ENCODE measurements at places on chromosomes 2 and 18.

- no peak for DNase-seq
Observed at GRCh38 chr2:170375192-170375591, 197.2 kb downstream of the MYO3B start.

DNA sequence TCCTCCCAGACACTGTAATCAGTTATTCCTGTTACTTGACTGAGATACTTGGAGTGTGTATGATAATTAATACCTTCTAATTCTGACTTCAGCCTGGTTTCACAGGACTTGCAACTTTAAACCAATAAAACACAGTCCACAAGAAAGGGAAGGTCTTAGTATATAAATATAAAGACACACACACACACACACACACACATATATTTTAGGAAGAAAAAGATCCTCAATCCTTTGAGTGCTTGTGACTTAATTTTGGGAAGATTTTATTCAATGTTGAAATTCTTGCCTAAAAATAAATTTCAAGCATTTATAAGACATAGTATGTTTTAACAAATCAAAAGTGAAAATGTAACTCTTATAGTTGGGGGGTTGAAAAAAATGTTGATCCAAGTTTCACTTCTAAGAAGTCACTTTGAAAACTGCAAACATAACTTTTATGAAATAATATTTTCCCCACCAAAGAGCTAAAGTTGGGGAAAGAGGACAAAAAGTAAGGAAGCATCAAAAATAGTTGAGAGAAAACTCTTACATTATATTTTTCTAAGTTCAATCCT is 824 bp upstream of the VPS54 start:
- DNase-seq: no peak

GRCh38 chr2:49241501-49241900 is 87.2 kb upstream of the FSHR start:
- DNase-seq: no peak

GRCh38 chr2:149420053-149420963 is 89.9 kb downstream of the LYPD6 start:
- DNase-seq: no peak

- no peak for DNase-seq
Observed at GRCh38 chr18:60746919-60747318, 374.3 kb upstream of the MC4R start.

- DNase-seq: no peak
Observed at GRCh38 chr18:34467058-34467457, 242.3 kb upstream of the NOL4 start.

DNA sequence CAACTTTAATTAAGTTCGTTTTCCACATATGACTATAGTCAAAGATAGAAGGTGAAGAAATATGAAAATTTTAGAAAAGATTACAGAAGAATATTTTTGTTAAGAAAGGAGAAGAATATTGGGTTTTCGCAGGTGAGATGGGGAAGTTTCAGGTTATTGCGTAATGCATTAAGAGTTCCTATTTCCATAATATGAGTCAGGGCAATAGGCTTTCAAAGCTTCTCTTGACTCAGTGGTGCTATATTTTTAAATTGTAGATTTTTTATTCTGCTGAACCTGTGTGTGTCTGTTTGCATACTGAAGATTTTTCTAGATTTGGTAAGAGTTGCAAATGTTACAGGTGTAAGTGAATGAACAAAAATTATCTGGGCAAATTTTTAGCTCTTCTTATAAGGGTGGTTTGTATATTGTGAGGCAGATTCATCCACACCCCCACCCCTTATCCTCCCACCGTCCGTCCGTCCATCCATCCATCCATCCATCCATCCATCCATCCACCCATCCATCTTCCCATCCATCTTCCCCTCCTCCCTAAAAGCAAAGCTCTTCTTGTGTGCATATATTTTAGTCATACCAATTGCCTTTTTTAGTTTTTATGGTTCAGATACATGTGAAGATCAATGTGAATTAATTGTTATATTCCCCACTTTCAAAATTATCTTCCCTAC is 69.6 kb downstream of the MYO1B start:
- DNase-seq: no peak

- DNase-seq: peak; percentile 94
Observed at GRCh38 chr18:63604791-63605567, 17.8 kb downstream of the SERPINB13 start.

GRCh38 chr2:29697181-29697580 is 224.2 kb downstream of the ALK start:
- DNase-seq: no peak

DNA sequence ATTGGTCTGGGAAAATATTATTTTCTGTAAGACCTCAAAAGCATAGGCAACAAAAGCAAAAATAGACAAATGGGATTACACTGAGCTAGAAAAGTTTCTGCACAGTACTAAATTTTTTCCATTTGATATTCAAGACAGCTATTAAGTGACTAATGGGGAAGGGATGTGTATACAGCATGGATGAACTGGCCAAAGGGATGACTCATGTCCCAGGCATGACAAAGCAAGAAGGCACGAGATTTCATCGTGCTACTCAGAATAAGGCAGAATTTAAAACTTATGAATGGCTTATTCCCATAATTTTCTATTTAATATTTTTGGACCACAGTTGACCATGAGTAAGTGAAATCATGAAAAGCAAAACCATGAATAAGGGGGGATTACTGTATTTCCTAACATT is 1250.1 kb upstream of the GYPC start:
- no peak for DNase-seq

GRCh38 chr2:147002256-147002655 is 842.6 kb upstream of the ACVR2A start:
- DNase-seq: peak; percentile 91

DNA sequence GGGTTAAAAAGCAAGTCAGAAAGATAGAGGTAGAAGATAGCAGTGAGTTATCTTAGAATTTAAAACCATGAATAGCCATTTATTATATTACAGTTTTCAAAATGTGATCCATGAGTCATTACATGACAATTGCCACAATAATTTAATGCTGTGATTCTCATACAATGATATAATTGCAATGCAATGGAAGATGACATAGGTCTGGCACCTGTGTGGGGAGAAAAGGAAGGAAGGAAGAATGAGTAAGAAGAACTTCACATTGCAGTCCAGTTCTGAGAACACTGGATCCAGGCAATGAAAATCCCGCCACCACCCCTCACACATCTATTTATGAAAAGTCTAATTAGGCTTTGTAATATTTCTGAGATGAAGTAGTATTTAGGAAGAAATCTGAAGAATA is 738.1 kb upstream of the LINC00305 start:
- DNase-seq: no peak

GRCh38 chr2:119486886-119487285 is 37.4 kb downstream of the SCTR start:
- DNase-seq: no peak

DNA sequence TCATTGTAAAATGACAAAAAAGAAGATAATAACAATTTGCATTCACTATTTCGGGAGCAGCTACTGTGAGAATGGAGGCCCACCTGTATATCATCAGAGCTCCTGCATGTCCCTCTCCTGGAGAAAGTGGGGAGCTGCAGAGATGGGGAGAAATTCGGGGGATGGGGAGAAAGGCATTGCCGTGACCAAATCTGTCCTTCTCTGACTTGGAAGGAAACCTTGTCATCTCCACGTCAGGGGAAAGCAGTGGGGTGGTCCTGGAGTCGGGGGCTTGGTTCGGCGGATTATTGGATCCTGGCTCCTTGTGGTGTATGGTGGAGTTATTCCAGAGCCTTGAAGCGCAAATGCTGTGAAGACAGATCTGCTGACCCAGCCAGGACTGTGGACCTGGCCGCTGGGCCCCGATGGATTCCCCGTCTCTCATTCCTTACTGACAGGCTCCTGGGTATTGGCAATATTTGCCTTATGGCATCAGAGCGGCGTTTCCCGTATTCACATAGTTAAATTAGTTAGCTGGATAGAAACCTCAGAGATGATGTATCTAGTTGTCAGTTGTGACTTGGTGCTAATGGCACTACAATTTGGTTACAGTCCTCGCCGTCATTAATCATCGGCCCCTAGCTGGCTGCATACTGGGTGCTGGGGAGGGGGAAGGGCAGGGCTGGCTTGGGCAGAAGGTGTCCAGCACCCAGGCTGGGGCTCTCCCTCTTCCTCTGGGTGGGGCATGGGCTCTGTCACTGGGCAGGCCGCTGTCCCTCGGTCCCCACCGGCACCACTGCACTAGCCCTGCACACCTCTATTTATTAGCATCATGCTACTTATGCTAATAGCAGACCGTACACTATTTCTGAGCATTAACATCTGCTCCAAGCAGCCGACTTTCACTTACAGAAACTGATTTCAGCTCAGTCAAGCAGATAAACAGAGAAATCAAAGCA is 31.7 kb downstream of the CELF4 start:
- no peak for DNase-seq

DNA sequence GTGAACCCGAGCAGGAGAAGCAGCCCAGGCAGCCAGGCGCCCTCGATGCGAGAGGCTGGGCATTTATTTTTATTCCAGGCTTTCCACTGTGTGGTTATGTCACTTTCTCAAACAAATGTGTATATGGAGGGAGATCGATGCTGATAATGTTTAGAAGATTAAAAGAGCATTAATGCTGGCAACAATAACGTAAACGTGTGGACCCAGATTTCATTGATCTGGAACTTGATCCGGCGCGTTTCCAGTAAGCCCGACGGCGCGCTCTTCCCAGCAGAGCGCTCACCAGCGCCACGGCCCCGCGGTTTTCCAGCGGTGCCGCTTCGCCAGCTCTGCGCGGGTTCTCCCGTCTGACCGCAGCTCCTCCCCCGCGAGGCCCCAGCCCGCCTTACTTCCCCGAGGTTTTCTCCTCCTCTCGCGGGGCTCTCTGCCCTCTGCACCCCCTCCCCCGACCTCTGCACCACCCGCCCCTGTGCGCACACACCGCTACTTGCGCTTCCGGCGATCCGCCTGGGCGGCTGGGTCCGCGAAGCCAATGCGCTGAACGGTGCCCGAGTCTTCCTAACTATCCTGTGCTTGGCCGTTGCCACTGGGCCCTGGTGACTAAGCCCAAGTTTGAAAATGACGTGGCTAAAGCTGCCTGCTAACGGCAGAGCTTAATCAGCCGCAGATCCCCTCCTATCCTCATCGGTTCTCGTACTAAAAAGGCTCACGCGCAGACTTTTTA is 6.1 kb downstream of the ONECUT2 start:
- no peak for DNase-seq

DNA sequence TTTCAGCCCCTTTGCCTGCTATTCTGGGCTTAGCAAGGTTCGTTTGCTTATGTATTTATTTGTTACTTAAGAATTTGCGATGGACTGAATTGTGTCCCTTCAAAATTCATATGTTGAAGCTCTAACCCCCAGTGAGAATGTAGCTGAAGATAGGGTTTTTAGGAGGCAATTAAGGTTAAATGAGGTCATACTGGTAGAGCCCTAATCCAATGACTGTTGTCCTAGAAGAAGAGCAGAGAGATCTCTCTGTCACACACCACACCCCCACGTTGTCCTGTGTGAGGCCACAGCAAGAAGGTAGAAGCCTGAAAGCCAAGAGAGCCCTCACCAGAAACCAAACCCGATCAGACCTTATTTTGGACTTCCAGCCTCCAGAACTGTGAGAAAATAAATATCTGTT is 66.7 kb downstream of the KIAA1328 start:
- DNase-seq: no peak

DNA sequence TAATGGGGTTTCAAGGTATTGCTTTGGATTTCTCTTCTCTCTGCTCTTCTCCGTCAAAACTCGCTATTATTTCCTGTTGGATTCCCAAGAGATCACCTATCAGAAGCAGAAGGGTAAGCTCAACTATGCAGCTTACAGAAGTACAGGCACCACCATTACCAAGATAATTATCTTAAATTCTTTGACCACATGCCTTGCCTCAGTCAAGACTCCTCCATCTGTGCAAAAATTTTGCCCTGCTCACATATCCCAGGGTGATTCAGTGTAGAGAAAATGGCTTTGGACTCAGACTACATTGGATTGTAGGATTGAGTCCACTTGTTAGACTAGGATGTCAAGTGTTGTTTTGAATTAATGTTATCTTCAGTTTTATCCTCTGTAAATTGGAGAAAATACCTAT is 698.7 kb downstream of the TDRD15 start:
- peak; percentile 52 for DNase-seq

GRCh38 chr18:35968278-35968880 is 4.1 kb upstream of the RMP24 start:
- no peak for DNase-seq

- DNase-seq: no peak
Observed at GRCh38 chr2:72211777-72212485, 64.3 kb upstream of the CYP26B1 start.

GRCh38 chr2:42572297-42573081 is 4.1 kb downstream of the MTA3 start:
- no peak for DNase-seq

DNA sequence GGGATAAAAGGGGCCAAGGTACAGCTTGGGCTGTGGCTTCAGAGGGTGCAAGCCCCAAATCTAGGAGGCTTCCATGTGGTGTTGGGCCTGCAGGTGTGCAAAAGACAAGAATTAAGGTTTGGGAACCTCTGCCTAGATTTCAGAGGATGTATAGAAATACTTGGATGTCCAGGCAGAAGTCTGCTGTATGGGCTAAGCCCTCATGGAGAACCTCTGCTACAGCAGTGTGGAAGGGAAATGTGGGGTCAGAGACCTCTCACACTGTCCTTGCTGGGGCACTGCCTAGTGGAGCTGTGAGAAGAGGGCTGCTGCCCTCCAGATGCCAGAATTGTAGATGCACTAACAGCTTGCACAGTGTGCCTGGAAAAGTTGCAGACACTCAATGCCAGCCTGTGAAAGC is 880.6 kb upstream of the ID2 start:
- DNase-seq: no peak

DNA sequence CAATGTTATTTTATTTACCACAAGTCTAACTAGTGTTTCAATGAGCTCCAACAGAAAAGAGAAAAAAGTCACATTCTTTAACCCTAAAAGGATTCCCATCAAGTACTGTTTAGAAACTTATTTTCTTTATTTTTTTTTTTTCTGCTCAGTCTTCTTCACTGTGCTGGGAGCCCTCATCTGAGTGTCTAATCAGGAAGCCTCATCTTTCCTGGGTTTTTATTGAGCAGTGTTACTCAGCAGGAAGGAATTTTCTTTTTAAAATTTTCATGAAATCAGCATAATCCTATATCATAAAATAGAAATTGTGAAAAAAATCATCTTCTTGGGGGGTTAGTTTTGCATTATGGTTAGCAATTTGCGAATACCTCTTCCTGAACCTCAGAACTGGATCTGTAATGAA is 453.8 kb downstream of the CDH2 start:
- DNase-seq: no peak

GRCh38 chr18:67932271-67932670 is 415.8 kb upstream of the DSEL start:
- DNase-seq: no peak

DNA sequence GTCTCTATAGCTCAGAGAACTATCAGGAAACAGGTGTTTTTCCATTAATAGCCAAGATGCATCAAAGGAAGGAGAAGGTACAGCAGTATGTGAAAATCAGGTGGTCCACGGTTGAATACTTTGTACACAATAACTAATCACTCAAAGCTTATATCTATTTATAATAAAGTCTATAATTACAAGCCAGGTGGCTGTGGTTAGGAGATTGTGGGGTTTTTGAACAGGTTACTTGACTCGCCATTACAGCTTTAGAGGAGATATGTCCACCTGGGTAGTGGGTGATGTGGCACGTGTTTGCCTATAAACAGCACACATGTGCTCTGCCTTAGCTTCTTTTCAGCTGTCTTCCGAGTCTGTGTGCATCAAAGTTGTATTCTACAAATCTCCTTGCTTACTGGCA is 892.2 kb upstream of the ZEB2 start:
- no peak for DNase-seq

All from NCI-H524 (cell line).